ENCODE measurements at places on chromosomes 7 and 10. TPM values are rescaled to one million over a fixed set of nuclear protein-coding genes. Genes with fewer than 3 reads are reported as not detected.
A peak's percentile ranks its signal among the peaks of the same experiment; 100 is the strongest.

CPEB3 gene
- total RNA-seq, result 1.1 TPM

DNA sequence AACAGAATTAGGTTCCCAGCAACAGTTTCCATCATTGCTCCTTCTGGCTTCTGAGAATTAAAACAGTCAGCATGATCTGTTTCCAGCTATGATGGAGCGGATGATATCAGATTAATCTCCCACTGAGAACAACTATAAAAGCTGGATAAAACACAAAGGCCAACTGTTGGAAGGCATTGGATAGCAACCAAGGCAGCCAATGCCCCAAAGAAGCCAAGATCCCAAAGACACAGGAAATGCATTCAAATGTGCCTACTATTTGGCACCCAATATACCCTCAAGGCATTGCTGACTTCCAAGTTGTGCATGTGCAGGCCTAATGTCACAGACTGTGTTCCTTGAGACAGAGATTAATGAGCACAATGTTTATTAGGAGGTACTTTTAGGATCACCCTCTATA lies 259.3 kb downstream of the ARHGAP12 start:
- DNase-seq, result no peak

GRCh38 chr10:61061923-61062504 lies 118.0 kb upstream of the RHOBTB1 start:
- no peak for DNase-seq

GRCh38 chr7:17441557-17441956 lies 143.1 kb downstream of the AHR start:
- DNase-seq, result no peak

- DNase-seq, result peak; percentile 40
These were observed 4.2 kb upstream of the NKX1-2 start for GRCh38 chr10:124453960-124454610.

DNA sequence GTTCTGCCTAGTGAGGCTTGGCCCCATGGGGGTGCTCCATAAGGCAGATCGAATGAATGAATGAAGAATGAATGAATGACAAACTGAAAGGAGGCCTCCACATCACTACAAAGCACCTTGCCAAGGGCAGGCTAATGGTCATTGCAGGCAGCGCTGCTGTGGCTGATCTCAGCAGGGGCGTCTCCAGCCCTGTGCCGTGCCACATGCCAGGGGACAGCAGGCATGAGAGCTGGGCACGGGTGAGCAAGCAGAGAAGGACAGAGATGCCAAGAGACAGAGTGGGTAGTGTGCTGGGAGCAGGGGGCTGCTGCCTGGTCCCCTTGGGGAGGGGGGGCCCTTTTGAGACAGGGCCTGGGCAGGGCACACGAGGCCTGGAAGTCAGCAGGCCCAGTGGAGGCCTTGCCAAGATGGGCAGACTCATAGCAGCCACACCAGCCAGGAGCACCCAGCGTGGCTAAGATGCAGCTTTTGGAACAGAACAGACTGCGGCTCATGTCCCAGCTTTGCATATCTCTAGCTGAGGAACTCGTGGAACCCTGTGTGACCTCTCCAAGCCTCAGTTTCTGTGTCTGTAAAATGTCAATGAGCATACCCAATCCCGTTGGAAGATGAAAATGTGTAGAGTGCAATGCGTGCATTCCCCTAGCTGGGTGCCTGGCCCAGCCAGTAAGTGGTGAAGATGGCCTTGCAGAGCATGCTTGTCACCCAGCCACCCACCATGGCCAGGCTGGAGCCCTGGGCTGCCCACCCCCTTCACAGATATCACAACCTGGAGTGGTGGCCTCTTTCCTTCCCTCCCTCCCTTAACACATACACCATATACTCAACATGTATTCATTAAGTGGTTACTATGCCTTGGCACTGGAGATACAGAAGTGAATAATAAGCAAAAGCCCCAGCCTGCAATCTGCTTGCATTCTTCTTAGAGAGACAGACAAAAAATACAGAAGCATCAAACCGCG lies 61.1 kb upstream of the LRRC18 start:
- DNase-seq, result no peak

GRCh38 chr10:44771233-44771995 lies 139.7 kb upstream of the TMEM72 start:
- no peak for DNase-seq

HTR7 gene
- total RNA-seq, result 20.2 TPM

TMEM196 gene
- not detected for total RNA-seq

EN2 gene
- total RNA-seq, result 0.15 TPM

Data from H9 (cell line).